Left kidney (tissue), 8 donors: ENCODE measurements at places on chromosomes 12 and 14. TPM values are rescaled to one million over a fixed set of nuclear protein-coding genes. Genes with fewer than 3 reads are reported as not detected.

DNA sequence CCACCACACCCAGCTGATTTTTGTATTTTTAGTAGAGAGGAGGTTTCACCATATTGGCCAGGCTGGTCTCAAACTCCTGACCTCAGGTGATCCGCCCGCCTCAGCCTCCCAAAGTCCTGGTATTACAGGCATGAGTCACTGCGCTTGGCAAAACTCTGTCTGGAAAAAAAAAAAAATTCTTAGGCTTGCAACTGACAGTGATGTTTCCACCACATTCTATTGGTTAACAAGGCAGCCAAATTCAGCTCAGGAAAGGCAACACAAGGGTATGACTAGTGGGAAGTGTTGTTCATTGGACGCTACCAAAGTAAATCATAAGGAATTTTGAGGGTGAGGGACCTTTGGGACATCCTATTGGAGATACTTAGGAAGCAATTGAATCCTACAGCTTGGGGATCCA lies 2.9 kb upstream of the SBNO1 start:
- DNase-seq: no peak

DNA sequence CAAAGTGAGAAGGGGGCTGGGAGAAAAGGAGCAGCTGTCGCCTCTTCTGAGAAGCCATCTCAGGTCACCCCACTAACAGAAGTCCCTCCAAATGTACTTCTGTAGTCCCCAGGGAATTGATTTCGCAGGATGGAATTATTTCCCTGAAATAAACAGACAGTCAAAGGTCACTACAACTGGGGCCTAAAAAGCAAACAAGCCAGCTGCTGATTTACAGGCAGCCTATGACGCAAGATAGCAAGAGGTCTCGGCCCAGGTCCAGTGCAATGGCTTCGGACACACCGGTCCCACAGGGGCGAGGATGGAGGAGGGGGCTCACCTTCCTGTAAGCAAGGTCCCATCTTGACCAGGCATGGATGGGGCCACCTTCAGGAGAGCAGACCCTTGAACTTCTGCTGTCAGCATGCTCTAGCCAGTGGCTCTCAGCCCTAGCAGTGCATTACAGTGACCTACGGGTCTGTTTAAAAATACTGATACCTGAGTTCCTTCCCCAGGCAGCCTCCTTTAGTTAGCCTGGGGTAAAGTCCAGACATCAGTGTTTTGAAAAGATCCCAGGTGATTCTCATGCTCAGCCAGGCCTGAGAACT lies 18.1 kb downstream of the NUAK1 start:
- DNase-seq: no peak

DNA sequence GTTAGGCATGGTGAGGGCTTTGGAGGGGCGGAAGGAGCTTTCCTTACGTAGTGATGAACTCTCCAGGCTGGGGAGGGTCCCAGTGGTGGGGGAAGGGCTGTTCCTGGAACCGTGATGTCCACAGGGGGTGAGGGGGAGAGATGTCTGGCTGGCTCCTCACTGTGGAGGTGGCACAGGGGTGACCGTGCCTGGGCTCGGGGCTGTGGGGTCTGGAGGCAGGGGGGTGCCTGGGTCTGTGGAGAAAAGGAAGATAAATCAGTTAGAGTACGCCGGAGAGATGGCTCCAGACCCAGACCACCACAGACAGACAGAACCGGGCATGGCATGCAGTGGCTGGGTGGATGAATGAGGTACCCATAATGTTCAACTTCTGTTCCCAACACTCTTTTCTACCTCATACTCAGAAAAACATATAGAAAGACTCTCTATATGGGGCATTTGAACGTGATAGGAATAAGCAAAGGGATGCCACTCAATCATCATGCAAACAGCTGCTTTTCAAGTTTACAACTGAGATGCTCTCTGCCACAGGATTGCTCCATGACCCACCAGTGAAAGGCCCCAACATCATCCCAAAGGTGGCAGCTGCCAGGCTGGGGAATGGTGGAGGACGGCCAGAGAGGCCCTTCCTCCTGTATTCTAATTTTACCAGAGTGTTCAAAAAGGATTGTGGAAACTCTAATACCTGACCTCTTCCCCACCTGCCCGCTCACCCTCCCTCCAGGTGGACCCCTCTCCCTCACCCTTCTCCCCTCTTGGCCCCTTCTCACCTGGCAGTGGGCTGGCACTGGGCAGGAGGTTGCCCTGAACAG lies 5.6 kb downstream of the MYL6 start:
- DNase-seq: no peak

DNA sequence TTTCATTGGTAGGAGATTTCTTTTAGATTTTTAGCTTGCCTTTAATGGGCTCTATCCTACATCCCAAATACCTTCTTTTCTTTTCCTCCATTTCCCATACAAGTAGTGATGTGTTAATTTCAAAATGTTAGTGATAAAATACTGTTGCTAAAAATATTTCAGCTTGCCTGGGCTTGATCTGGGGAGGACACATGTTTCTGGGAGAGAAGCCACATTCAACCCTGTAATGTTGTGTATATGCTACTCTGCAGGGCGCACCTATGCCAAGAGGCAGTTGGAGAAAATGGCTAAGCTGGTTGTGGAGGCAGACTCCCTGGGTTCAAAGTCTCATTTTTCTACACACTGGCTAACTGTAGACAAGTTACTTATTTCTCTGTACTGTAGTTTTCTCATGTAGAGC lies 26.3 kb downstream of the FLRT2 start:
- no peak for DNase-seq

DNA sequence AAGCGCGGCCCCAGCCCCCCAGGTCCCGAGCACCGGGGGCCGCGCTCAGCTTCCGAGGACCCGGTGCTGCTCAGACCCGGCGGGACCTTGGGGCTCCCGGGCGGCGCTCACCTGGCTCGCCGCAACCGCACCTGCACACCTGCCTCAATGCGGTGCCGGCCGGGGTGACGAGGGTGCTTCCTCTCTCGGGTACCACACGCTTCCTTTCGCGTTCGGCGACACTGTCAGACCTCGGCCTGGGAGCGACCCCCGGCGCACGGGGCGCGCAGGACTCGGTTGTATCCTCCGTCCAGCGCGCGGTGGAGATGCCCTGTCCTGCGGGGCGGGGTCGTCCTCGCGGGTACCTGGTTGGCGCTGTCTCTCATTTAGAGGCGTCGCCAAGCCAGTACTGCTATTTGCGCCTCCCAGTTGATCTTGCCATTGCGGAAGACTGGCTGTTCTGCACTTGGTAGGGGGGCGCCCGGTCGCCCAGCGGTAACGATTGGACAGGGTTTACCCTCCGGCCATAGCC lies 718 bp downstream of the PACS2 start:
- DNase-seq: no peak

DNA sequence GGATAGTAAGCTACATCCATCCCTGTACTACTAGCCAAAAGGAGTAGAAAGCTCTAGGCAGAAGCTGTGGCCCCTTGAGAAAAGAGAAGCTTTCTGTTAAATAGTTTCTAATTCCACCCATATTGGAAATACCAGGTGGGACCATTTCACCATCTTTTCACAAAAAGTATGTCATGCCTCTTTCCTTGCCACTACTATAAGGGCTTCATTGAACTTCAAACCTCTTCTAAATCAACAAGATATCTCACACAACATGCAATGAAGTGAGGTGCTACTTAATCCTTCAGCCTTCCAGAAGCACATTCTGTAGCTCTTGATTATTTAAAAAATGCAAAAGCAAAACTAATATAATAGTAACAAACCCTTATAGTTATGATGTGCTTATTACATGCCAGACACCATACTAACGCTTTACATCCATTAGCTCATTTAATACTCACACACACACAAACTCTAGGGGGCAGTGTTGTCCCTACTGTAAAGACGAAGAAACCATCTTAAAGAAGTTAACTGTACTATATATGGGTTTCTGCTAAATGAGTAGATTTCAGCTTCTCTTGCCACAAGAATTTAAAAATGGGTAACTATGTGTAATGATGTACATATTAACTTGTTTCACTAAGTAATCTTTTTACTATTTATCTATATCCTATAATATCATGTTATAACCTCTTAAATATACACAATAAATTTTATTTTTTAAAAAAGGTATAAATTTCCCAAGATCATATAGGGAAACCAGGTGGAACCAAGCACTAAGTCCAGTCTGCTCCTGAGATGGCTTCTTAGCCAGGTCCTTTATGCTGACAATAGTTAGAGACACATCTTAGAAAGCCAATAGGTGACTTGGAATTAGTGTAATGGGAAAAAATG lies 124.4 kb downstream of the RPS29 start:
- peak; percentile 71 for DNase-seq

GRCh38 chr14:95255487-95255886 lies 64.2 kb downstream of the CLMN start:
- peak; percentile 75 for DNase-seq

GRCh38 chr14:77502109-77502782 lies 3.6 kb upstream of the ISM2 start:
- DNase-seq: no peak

DNA sequence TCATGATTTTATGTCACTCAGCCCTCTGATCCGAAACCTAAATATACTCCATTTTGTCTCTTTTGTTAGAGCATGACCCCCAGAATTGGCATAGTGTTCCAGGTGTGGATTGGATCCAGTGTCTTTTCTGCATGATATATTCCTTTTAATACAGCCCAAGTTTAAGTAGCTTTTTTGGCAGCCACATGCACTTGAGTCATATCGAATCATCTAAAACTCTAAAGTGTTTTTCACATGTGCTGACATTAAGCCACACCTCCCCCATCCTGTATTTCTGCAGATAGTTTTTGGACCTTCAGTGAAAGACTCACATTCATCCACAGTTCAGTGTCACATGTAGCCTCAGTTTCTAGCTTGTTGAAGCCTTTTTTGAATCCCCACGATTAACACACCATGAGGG lies 30.6 kb downstream of the BORCS5 start:
- DNase-seq: no peak

DNA sequence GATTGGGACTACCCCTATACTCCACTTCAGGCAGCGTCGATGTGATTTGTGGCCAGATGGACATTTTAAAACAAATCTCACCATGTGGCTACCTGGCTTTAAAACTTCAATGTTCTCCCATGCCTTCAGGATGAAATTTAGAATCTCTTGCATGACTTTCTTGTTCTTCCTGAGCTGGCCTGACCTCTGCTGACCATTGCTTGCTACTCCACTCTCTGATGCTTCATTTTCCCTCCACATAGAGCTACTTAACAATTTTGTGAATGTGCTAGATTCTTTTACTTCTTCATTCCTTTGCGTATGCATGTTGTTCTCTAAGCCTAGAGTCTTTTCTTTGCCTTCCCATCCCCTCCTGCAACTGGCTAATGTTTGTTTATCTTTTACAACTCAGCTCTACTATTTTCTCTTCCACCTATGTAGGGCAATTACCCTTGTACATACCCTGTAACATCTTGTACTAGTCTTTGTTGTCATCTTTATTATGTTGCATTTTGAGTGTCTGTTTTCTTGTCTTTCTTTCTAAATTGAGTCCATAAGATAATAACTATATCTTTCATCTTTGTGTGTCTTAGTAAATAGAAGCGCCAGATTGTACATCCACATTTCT lies 41.2 kb downstream of the YLPM1 start:
- DNase-seq: peak; percentile 12

DNA sequence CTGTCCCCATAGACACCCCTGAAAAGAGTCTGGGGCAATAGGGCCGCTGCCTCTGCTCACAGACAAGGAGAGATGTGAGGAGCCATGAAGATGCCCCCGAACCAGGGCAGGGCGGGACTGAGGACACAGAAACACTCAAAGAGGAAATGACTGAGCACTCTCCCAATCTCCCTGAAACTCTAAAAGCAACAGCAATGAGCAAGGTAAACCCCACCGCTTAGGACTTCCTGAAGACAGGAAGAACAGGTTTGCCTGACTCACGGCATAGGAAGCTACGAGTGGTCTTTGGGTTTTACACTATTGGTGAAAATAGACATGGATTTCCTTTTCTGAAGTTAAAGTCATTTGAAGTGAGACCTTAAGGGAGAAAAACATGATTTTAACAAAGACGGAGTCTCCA lies 32.5 kb downstream of the STX2 start:
- DNase-seq: no peak

DNA sequence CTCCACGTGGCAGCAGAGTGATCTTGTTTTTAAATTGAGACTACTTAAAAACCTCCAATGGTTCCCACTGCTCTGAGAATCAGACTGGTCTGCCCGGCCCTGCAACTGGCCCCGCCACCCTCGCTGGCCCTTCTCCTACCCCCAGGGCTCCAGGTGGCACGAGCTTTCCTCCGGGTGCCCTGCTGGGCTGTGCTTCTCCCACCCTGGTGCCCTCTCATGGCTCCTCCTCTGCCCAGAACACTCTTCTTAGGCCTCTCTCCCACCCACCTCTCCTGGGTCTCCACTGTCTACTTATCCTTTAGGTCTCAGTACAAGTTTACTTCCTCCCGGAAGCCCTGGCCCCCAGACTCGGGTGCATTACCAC lies 26.5 kb downstream of the CCDC92 start:
- DNase-seq: no peak

- DNase-seq: no peak
These were observed 224.9 kb downstream of the NPAS3 start for GRCh38 chr14:33163600-33163999.

DNA sequence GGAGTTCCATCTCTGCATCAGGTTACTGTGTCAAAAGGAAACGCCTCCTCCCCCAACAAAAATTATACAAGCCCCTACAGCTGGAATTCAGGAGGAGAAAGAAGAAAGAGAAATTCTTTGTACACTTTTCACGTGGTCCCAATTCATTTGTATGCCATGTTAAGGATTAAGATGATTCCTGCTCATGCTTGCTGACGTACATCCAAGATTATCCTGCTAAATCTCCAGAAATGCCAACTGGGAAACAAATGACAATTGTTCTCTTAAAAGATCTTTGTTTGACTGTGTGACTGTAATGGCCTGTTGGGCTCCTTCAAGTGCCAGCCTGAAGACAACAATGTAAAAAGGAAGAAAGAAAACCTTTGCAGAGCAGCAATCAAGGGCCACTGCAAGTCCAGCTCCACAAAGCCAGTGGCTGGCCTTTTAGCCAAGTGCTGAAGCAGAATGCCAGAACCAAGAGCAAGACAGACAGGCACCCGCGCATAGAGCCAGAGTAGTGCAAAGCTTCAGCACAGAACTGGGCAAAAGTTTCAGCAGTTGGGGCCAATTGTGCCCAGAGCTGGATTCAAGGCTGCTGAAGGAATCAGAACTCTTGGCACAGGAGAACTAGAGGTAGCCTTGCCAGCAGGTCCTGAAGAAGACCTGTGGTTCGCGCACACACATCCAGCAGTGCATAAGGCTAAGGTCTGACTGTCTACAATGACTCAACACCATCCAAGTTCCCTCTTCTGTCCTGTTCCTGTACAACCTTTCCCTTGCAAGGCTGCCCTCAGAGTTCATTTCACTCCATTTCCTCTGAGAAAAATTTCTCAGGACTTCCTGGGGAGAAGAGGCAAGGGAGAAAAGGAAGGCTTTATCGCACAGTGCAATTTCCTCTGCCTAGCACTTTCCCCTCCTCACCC lies 209.7 kb upstream of the BMP4 start:
- no peak for DNase-seq

CABP1 gene
- polyA plus RNA-seq: 7.7 TPM

RNASE1 gene
- 98.4 TPM for polyA plus RNA-seq

TPPP2 gene
- 2.7 TPM for polyA plus RNA-seq

PROX2 gene
- 4.3 TPM for polyA plus RNA-seq

NEUROD4 gene
- polyA plus RNA-seq: not detected

ABCC9 gene
- 30.3 TPM for polyA plus RNA-seq

OSBPL8 gene
- 79.9 TPM for polyA plus RNA-seq
